Heart left ventricle (tissue), 16 donors: ENCODE measurements at places on chromosomes 2 and 18.

GRCh38 chr2:143176606-143177005 is 47.4 kb downstream of the ARHGAP15 start:
- DNase-seq, result no peak

GRCh38 chr2:204638471-204639194 is 93.4 kb downstream of the PARD3B start:
- no peak for DNase-seq

DNA sequence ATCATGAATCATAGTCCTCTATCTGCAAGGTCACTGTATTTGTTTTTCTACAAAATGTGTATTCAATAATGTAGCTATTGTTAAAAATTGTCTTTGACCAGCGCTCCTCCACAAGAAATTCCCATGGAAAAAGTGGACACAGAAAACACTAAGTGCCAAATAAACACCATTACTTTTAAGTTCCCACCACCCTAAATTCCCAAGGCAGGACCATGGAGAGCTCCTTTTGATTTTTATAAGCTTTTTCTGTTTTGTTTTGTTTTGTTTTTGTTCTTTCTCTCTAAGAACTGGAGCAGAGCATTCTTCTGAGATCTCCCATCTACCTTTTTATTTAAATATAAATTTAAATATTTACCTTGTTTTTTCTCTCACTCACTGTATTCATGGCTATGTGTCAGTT is 44.5 kb downstream of the LRATD1 start:
- no peak for DNase-seq

- DNase-seq, result no peak
Measured at GRCh38 chr18:59416818-59417217, 57.8 kb upstream of the LMAN1 start.

DNA sequence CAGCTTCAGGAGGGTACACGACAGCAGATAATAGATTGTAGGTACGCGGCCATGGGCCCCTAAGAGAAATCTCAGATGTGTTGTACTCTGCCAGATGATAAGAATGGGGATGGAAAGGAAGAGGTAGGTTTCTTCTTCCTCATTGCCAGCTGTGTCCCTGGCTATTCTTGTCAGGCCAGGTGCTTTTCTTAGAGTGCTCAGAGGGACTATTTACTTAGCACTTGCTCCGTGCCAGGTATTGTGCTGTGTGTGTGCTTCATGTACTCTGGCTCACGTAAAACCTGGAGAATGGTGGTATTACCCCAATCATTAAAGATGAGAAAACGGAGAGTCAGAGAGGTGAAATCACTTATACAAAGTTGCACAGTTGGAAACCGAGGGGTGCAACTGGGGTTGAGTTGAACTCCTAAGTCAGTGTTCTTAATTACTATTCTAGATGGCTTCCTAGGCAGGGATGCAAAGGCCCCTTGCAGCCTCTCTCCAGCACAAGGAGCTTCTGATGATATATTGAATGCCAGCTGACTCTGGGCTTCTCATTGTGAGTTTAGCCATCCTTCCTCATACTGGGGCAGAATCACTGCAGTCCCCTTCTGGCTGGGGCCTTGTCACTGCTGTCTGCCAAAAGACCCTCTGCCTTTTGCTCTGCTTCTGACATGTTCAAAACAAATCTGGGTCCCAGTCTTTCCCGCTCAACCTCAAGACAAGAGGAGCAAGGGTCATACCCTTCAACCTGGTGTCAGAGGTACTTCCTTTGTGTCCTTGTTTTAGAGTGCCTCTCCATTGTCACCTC is 60.7 kb downstream of the LYPD1 start:
- no peak for DNase-seq

DNA sequence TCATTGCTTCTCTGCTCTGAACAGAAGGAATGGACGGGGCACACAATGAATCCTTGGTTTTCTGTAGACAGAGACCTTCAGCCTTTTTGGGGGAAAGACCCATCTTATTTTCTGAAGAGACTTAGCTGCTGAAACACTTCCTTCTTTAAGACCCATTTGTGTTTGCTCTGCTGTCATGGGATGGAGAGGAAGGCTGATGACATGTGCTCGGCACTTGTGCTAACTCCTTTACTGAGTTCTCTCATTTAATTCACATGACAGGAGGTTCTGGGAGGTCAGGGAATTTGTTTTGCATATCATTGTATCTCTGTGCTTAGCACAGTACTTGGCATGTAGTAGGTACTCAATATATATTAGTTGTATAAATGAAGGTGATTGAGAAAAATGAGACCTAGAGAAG is 39.0 kb downstream of the OXER1 start:
- no peak for DNase-seq

DNA sequence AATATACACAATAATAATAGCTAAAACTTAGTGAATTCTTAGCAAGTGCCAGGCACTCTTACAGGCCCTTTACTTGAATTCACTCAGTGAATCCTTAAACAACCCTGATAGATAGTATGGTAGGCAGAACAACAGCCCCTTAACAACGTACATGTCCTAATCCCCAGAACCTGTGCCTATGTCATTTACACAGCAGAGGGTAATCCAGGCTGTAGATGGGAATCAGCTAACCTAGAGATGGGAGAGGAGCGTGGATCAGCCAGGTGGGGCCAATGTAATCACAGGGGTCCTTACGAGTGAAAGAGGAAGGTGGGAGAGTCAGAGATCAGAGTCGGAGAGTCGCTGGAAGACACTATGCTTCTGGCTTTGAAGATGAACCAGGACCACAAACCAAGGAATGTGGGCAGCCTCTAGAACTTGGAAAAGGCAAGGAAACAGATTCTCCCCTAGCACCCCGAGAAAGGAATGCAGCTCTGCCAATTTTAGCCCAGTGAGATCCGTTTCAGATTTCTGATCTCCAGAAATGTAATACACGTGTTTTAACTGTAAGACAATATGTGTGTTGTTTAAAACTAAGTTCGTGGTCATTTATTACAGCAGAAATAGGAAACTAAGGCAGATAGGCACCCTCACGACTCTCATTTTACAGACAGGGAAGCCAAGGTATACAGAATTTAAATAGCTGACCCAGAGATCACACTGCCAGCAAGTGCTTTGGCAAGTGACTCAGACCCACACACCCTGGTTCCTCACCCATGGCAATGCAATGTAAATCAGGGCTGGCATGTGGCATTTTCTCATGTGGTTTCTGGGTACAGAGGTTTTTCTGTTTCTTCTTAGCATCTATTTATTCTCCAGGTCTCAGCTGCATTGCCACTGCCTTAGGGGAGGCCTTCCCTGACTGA is 68.9 kb downstream of the DOCK10 start:
- DNase-seq, result no peak
